ENCODE measurements at places on chromosomes 2 and 18.
A peak's percentile ranks its signal among the peaks of the same experiment; 100 is the strongest.

- DNase-seq = no peak
These were observed 35.0 kb downstream of the STAT4 start for GRCh38 chr2:191115804-191116203.

GRCh38 chr2:67713376-67713775 is 316.2 kb downstream of the ETAA1 start:
- DNase-seq = no peak

DNA sequence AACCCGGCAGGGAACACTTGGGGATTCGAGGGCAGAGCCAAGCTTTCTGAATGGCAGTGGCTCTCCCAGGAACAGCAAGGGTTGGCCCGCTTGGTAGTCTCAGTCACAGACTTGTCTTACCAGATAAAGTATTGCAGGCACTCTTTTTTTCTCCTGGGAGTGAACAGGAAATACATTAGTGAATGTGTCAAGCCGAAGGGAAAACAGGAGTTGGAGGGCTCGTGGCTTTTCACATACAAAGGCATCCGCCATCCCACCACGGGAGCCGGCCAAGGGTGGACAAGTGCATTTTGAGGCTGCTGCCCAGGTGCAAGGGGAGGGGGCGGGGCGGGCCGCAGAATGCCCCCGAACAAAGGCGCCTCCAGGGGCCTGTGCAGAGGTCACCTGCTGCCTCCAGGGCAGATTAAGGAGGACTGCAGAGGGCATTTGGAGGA is 163.3 kb upstream of the SIX3 start:
- no peak for DNase-seq

GRCh38 chr2:36561237-36561944 is 36.6 kb downstream of the FEZ2 start:
- DNase-seq = no peak

DNA sequence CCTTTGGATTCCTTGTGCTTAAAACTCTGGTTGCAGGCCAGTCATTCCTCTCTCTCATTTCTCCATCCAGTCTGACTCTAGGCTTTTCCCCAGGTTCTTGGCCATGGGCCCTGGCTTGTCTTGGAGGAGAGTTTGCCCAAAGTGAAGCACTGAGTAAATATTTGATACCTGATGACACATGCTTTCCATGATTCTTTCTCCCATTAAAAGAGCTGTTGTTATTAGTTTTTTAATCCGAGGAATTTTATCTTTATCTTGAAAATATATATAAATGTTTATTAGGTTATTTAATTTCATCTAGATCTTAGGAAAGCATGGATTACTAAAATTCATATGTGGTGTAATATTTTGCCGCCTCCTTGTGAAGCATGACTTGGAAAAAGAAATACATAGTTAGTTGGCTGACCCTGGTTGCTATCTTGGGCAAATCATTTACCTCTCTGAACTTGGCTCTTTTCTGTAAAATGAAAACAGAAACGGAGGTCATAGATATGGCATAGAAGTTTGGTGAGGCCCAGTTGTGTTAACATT is 650.1 kb downstream of the SLC4A3 start:
- peak; percentile 87 for DNase-seq

GRCh38 chr2:190441564-190441963 is 33.4 kb downstream of the MFSD6 start:
- no peak for DNase-seq

GRCh38 chr2:202115479-202115971 is 42.5 kb downstream of the KIAA2012 start:
- DNase-seq = no peak

GRCh38 chr2:148599109-148599991 is 45.2 kb upstream of the EPC2 start:
- no peak for DNase-seq

DNA sequence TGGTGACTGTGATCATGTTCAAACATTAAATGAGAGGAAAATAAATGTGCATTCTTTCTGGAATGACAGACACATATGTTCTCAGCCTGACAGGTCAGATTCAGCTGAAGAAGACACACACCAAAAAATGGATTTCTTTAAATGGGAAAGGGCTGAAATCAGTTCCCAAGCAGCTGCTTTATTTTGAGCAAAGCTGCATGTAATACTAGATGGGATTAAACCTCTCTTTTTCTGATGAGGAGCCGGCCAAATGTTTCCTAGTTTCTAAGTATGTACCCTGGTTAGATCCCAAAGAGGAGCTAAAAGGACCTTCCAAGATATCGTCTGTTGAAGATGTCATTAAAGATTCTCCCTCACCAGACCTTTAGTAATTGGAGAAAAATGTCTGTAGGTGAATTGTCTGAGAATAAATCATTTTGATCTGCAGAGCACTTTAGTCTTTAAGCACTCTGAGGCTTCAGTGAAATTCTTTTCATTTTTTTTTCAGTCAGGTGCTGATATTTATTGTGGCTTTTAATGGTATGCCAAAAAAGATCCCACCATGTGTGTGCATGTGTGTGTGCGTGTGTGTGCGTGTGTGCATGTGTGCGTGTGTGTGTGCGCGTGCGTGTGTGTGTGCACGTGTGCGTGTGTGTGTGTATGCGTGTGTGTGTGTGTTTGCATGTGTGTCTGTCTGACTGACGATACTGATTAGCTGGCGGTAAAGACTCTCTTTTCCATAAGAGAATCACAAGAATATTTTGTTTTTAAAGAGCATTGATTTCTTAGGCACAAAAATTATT is 175.8 kb downstream of the IRS1 start:
- no peak for DNase-seq

DNA sequence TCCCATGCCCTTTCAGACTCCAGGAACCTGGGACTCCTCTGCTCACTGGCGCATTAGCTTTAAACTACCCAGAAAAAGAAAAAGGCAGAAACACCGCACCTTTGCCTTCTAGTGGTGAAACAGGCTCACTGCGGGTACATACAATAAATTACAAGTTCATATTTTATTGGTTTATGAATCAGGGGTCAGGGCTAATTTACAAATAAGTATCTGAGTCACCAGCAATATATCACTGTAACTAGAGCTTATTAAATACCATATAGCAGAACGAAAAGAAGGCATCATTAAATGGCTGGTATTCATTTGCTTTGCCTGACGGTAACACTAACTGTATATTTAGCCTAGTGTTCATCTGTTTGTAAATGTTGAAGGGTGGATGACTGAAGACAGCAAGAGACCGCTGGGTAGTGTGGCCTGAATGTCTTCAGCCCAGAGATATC is 26.9 kb upstream of the DTNB start:
- DNase-seq = no peak

- DNase-seq = no peak
These were observed 17.4 kb downstream of the XDH start for GRCh38 chr2:31397094-31397493.

GRCh38 chr2:110718382-110718781 is 14.0 kb upstream of the ACOXL start:
- no peak for DNase-seq

DNA sequence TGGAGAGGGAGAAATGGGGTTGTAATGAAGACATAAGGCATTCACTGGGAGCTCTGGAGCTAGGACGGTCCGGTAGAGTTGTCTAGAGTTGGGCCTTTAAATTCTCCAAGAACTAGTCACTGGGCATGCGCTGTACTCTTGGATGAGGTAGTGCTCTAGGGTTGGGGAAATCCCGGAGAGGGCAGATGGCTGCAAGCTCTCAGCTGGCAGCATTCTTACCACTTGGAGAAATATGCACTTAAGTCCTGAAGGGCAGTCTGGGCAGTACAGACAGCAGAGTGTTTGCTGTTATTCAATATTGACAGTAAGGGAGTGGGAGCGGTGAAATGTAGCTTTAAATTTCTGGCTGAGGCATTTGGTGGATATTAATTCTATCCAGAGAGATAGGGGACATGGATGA is 214.6 kb downstream of the RDH14 start:
- DNase-seq = no peak

All from right forelimb (tissue), 1 donor.